Stimulated activated CD4-positive, alpha-beta T cell treated with anti-CD3 and anti-CD28 coated beads, Interleukin-15, amount 100 ng/mL, for 1 hour (primary cell): ENCODE measurements at places on chromosomes 4 and X.

DNA sequence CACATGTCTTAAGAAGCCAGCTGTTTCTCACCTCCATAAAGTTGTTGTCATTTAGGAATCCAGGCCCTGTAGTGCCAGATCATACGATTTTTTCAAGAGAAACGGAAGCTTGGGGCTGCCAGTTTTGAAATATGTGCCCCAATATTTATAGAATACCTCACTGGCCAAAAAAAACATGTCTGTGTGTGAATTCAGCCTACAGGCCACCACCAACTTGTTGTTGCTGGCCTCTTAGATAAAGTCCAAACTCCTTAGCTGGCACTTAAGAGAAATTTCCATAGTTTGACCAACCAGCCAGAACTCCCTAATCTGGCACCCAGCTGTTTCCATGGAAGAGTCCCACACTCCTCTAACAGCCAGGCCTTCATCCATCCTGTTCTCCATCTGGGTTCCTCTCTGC is 74.1 kb downstream of the WDR19 start:
- DNase-seq = no peak

GRCh38 chr4:1948892-1949436 is 59.8 kb downstream of the NELFA start:
- no peak for DNase-seq

DNA sequence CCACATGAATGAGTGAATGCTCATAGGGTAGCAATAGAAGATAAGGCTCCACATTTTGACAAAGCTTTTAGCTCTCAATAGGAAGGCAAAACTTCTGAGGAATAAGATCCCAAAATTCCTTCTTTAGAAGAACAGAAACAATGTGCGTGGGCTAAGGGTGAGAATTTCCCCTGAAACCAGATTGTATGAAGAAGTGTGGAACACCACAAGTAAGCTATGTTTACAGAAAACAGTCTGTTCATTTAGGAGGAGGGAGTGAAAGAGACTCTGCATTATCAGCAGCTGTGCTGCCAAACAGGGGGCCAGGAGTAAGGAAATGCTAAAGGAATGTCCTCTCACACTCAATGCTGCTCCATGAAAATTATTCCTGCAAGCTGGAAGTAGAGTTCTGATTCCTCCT is 851.6 kb downstream of the CENPC start:
- DNase-seq = no peak

- no peak for DNase-seq
Measured at GRCh38 chr4:105068516-105068915, 78.2 kb upstream of the TET2 start.

DNA sequence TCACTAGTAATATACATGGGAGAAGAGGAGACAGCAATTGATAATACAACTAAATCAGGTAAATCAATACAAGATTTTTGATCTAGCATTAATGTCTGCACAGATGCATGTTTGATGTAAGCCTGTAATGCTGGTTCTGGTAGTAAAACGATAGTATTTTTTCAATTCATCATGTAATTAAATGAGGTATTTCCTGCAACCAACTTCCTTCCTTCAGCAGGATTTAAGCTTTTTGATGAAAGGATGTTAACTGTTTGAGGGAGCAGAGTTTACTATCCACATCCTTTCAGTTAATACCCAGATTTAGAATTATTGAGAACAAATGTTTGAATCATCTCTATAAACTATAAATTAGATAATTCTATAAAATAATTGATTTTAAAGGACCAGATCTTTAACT is 31.4 kb upstream of the NFKB1 start:
- no peak for DNase-seq

DNA sequence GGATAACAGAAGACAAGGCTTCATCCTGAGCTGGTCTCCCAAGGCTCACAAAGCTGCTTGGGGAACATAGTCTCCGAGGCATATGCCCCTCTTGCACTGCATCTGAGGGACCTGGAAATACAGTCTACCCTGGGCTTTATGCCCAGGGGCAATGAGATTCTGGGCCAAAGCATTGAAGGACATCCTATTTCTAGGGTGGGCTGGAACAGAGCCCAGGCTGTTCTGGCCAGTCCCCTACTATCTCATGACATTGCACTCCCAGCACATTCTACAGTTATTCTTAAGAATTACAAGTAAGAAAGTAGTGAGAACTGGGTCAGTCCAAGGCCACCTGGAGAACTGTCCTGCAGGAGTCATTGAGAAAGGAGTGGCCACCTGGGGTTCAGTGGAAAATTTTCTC is 107.6 kb downstream of the USP46 start:
- DNase-seq = no peak

DNA sequence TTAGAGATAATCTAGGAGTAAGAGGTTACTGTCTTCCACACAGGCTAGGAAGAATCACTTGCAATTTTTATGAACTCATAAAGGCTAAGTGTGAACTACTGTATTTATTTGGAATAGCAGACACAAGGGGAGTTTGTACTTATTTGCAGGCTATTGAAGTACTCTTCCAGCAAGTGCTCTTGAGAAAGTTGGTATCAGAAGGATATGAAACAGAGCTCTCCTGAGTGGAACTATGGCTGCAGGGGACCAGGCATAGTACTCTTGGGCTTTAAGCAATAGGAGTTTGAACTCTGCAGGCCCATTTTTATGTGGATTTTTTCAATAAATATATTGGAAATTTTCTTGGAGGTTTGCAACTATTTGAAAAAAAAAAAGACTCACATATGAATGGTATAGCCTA is 756.3 kb upstream of the ATOH1 start:
- no peak for DNase-seq

DNA sequence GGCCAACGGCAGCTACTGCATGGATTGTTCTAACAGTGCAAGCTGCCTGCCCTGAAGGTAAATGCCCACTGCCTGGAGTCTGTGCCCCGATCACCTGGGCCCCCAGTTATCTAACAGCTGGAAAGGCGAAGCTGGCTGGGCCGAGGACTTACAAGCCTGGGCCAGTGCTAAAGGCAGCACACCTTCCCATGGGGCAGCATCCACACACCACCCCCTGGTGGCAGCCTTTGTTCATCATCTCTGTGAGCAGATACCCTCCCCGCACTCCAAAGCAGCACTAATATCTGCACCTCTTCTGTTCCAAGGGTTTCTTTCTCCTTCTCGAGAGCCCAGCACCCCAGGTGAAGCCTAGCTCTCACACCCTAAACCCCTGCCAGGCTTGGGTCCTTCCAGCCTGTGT is 7.6 kb downstream of the SLC2A9 start:
- no peak for DNase-seq

- DNase-seq = no peak
Measured at GRCh38 chr4:184787766-184788503, 37.8 kb downstream of the ACSL1 start.

GRCh38 chr4:137253949-137254348 is 278.3 kb downstream of the PCDH18 start:
- DNase-seq = no peak

DNA sequence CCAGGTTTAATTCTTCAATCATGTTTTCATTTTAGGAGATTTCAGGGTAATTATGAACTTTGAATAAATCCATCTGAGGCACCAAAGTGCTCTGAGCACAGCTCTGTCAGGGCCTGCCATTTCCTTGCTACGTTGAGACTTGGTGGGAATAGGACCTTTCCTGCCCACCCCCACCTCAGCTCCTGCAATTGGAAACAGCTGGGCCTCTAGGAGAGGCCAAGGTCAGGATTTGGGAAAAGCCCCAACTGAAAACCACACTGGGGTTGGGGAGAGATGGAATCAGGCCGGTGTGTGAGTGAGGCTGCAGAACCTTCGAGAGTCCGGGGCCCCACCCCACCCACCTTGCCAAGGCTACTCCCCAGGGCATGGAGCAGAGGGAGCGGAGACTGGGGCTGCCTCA is 212.7 kb upstream of the BCOR start:
- DNase-seq = no peak

- DNase-seq = no peak
Measured at GRCh38 chr4:99324361-99324760, 3.2 kb upstream of the ADH1B start.

- DNase-seq = no peak
Measured at GRCh38 chr4:25011135-25011866, 19.4 kb downstream of the LGI2 start.

DNA sequence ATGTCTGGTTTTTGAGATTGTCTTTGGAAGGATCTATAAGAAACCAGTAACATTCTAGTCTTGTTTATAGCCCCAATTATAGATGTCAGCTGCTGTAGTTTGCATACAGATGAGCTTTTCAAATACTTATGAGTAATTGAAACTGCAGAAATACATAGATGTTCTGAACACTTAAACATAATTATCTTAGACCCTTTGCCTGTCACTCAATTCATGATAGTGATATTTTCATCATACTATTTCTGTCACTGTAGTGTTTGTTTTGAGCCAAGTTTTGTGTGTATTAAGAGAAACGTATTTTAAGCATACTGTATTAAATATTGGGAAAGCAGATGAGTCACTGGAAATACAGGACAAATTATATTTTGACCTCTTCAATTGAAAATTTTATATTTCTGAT is 69.8 kb upstream of the SMARCA5 start:
- no peak for DNase-seq

- no peak for DNase-seq
Measured at GRCh38 chrX:124504111-124504983, 158.0 kb downstream of the SH2D1A start.

DNA sequence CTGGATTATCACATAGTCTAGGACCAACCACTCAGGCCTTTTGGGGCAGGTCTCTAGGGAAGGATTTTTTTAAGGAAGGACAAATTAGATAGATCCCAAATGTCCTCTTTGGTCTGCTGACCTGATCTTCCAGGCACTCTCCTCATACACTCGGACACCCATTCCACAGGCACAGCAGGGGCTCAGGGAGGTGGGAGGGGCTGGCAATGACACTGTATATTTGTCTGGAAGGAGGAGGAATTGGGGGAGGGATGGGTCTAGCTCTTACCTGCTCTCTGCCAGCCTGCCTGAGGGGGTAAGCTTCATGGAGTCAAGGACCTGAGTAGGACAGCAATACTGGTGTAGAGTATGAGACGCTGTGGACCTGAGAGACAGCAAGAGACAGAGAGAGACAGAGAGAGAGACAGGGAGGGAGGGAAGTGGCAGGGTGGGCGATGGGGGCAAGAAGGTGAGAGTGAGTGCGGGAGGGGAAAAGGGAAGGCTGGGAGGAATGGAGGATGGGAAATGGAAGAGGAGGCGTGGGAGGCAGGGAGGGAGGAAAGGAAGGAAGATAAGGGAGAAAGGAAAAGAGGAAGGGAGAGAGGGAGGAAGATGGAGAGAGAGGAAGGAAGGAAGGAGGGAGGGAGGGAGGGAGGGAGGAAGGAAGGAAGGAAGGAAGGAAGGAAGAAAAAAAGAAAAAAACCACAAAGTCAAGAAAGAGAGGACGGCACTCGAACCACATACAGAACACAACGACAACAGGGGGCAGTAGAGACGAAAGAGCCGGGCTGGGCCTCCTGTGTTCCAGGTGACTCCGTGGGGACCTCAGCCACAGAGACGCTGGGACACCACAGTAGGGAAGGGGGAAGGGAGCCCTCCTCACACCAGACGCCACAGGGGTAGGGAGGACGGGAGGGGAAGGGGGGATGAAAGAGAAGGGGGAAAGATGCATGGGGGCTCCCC is 1.8 kb downstream of the IQSEC2 start:
- no peak for DNase-seq

DNA sequence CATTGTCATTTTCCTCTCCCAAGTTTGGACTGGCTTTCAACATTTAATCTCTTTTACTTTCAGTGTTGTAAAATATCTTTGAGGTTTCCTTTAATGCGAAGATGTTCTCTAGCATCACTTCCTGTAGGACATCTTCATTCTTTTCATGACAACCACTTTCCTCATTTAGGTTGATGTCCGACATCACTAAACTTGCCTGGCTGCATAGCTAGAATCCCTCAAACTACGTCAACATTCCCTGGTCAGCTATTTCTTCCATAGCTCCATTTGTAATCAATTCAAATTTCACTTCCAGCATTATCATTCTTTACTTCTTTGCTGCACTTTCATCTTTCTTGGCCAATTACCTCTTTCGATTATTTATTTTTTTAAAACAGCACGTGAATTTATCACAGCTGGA is 198.6 kb upstream of the EMCN start:
- no peak for DNase-seq

GRCh38 chr4:47000406-47000805 is 7.0 kb upstream of the GABRA4 start:
- DNase-seq = no peak

DNA sequence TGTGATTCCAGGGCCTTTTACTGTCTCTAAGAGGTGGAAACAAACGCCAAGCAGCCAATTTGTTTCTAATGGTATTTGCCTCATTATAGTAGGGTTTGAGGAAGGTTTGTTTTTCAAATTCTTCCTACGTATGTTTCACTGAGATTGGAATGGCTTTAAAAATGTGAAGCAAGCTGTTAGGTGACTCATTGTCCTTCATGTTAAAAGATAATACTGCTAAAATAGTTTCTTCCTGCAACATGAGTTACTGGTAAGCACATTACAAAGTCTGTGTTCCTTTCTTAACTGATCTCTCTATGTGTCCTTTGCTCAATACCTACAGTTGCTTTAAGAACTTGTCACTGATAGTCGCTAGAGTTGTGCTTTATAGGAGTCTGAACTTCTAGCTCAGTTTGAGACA is 1183.9 kb downstream of the RPA4 start:
- no peak for DNase-seq

DNA sequence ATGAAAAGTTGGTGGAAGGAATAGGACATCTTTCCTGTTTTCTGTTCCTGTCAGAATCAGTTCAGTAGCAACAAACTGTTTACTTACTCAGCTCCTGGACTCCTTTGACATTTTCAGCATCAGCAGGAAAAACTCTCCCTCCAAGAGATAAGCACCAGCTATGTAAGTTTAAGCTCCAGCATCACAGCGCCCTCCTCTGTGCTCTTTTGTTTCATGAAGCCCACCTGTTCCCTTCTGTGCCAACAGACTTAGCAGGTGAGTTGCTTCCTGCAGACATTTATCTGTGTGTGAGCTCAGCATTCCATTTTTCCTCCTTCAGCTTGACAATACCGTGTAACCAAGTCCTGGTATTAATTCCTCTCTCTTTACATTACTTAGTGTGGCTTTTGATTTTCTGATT is 644.1 kb upstream of the AGA start:
- no peak for DNase-seq

- DNase-seq = no peak
Measured at GRCh38 chr4:92112805-92113204, 191.0 kb upstream of the GRID2 start.
